Stimulated activated CD4-positive, alpha-beta T cell treated with anti-CD3 and anti-CD28 coated beads, Interleukin-1b, Interleukin-23, amount 100 ng/mL, for 1 hour (primary cell): ENCODE measurements at places on chromosomes 2 and 18.

GRCh38 chr2:229996320-229996719 lies 72.4 kb downstream of the SLC16A14 start:
- DNase-seq = no peak

DNA sequence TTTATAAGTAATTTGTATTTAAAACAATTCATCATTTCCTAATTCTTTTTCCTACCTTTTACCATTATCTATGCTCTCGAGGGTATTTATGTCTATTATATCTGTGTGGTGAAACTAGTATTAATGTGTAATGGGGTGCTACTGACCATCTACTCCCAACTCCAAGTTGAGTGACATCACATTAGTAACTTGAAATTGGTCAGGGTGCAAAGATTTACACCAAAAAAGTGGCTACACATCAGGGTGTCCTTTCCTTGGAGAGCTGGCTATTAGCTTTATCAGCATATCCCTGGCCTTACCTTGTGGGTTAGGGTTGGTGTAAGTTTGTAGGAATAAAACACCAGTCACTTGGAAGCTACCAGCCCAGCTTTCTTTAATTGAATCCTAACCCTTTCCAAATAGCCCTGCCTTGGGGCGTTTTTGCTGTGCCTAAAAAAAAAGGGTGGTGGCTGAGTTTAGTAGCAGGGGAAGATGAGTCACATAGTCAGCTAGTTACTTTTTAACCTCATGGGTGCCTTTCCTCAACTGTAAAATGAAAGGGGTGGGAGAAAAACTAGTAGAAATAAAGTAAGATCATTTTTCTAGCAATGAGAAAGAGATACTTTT lies 14.0 kb downstream of the ANXA4 start:
- DNase-seq = no peak

GRCh38 chr18:11729556-11729955 lies 40.5 kb downstream of the GNAL start:
- DNase-seq = no peak

- DNase-seq = no peak
Measured at GRCh38 chr18:76233876-76234675, 261.0 kb downstream of the ZNF516 start.

DNA sequence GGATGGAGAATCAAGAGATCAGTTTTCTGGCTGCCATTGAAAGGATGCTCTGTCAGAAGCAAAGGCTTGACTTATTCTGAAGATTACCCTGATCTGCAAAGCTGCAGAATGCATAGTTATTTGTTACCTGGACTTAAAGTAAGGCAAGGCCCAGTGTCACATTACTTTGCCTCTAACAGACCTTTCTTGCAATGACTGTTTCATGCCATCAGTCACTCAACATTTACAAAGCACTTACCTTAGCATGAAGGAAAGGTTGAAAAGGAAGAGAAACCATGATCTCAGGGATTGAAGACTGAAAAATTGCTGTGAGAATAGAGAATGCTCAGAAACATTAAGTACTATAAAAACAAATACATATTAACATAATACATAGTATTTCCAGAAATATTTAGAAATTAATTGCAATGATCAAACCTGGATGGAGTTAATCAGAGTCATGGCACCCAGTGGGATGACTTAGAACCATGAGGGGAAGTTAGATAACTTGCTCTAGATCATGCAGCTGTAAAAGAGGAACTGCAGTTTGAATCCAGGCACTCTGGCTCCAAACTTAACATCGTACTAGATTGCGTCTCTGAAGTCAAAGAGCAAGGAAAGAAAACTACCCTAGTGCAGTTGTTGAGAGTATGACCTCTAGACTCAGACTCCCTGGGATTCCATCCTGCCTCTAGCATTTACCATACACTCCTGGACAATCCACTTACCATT lies 26.5 kb upstream of the FAM117B start:
- DNase-seq = no peak

DNA sequence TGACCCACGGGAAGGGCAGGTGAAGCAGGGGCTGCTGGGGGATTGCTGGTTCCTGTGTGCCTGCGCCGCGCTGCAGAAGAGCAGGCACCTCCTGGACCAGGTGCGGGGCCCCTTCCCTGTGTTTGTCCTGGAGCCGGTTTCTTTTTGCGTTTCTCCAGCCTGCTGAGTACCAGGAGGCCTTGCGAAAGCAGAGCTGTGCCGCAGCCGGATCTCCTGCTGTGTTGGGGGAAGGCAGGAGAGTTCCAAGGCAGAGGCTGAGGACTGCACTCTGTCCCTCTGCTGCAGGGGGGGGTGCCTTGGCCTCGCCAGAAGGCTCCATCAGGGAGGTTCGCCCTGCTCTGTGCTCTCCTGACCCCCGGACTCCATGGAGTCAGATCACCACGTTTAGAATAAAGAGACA lies 2.8 kb downstream of the CAPN10 start:
- DNase-seq = no peak

DNA sequence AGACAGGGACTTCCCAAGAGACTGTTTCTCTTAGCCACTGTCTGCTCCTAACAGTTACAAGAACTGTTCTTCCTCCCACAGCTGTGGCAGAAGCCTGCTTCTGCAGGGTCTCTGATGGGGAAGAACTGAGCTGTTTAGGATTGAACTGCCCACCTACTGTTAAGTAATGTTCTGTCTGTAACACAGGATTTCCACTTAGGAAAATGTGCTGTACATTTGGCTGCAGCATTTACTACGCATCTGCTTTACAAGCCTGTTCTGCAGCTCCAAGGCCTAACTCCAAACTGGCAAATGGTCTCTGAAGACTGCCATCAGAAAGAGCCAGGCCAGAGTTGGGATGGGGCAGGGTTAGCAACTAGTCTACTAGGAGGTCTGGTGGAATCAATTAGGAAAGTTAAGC lies 87.8 kb upstream of the UPP2 start:
- DNase-seq = no peak

DNA sequence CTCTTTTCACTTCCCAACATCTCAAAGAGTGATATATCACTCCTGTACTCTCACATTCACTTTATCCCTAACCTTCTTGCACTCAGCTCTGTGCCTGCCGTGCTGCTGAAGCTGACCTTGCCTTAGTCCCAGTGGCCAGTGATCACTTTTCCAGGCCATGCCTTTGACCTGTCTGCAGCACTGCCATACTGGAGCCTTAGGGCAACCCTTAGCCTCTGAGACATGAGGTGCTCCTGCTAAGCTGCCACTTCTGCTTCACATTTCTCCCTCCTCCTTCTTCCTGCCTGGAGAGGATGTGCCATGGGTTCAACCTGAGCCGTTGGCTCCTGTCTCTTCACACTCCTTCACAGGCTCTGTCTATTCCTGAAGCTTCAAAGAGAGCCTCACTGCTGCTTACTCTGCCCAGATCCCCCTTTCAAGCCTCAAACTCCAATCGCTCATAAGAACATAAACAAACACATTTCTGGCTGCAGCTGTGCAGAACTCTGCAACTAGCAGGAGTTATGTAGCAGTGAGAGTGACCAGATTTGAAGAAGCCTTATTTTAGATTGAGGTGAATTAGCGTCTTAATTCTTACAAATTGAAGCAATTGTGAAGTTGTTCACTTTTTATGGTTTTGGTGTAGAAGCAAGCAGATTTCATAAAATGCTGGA lies 716.2 kb upstream of the FANCL start:
- no peak for DNase-seq

DNA sequence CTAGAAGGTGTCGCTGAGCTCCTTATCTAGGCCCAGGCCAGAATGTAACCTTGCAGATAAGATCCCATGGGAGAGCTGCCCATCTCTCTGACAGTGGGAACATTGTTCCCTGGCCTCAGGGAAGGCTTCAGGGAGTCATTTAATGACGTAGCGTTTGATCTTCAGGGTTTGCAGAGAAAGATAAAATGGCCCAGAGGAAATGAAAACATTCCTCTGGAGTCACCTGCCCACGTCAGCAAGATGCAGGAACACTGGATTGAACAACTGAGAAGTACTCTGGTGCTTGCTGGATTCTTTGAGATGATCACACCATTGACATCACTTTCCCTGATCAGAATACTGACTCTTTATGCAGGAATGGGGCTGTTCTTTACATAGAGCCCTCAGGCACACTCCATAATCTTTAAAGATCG lies 51.6 kb downstream of the MAPK4 start:
- no peak for DNase-seq

DNA sequence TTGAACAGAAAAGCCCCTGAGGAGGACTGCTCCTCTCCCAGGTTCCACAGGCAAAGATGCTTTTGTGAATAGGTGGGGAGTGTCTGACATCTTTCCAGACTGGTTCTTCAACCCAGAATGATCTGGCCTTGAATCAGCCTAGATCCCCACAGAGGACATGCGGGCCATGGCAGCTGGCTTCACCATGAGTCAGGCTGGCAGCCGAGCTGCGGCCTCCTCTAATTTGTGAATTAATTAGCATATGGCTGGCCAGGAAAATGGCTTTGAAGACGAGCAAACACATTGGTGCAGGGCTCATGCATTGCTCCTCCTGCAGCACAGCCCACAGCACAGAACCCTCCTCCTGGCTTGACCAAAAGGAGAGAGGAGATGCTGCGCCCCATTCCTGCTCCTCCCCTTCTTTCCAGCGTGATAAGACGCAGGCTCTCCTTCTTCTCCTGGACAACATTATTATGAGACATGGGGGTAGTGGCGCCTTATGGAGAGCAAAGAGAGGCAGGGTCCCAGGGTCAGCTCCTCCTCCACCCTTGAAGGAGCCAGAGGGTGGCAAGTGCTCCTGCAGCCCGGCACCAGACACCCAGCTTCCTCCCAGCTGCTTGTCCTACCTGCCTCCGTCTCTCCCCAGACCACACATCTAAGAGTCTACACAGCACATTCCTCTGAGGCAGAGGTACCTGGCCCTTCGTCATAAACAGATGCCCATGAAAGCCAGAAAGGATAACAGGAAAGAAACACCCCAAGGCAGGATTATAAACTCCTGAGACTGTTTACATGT lies 66.7 kb downstream of the EDAR start:
- no peak for DNase-seq

DNA sequence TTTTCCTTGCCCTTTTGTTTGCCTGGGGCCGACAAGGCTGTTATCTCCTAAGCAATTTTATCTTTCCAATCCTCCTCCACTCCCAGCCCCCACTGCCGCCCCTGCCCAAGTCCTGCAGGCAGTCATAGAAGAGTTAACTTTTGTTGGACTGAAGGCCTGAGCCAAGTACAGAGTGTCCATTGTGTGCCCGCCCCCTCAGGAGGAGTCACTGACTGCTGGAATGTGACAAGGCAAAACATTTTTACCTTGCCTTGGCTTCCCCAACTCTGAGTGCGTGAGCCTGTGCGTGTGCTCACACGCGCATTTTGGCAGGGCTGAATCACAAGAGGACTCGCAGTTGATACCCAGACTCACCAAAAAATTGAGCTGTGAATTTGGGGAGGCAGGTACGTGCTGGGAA lies 16.2 kb downstream of the SETBP1 start:
- no peak for DNase-seq

- DNase-seq = no peak
Measured at GRCh38 chr2:166436189-166436588, 57.9 kb downstream of the SCN7A start.

- no peak for DNase-seq
Measured at GRCh38 chr2:42931818-42932195, 139.4 kb upstream of the HAAO start.

DNA sequence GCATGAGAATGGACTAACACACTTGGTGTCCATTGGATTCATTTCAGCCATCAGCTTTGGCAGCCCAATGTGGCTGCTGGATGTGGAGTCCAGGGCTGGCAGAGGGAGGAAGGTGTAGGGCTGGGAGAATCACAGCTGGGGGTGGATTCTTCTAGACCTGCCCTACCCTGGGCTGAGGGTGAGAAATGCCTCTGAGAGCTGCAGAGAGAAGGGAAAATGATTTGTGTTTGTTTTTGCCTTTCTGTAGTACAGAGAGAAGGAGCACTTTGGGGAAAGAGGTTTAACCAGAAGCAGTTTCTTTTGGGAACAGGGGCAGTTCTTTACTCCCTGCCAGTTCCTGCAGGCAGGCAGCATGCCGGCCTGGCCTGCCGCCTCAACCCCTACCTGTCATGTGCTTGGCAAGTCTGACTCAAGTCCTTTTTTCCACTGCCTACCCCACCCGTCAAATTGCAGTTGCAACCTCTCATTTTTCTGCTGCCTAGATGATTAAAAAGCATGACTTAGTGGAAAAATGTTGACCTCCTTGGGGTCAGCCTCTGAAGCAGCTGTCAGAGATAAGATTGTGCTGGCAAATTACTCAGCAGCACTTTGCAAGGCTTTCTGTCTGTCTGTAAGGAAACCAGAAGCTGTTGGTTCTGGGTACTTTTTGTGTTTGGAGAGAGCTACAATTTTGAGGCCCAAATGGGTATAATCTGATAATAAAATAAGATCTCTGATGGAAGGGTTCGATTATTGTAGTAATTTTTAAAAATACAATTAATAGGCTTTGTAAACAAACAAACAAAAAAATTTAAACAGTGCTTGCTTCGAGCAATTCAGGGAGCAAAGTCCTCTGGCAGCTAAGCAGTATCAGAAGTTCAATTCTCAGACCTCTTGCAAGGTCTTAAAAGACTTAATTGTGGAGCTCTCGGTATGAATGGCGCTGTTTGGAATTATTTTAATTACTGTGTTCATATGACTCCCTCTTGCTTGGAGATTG lies 21.7 kb downstream of the LBH start:
- peak; percentile 37 for DNase-seq

GRCh38 chr2:116489944-116490343 lies 1324.5 kb upstream of the DDX18 start:
- no peak for DNase-seq

GRCh38 chr2:191087311-191087710 lies 63.5 kb downstream of the STAT4 start:
- DNase-seq = no peak

- no peak for DNase-seq
Measured at GRCh38 chr2:99648178-99648844, 158.5 kb upstream of the REV1 start.

GRCh38 chr2:232348936-232349335 lies 29.6 kb upstream of the ALPP start:
- no peak for DNase-seq

DNA sequence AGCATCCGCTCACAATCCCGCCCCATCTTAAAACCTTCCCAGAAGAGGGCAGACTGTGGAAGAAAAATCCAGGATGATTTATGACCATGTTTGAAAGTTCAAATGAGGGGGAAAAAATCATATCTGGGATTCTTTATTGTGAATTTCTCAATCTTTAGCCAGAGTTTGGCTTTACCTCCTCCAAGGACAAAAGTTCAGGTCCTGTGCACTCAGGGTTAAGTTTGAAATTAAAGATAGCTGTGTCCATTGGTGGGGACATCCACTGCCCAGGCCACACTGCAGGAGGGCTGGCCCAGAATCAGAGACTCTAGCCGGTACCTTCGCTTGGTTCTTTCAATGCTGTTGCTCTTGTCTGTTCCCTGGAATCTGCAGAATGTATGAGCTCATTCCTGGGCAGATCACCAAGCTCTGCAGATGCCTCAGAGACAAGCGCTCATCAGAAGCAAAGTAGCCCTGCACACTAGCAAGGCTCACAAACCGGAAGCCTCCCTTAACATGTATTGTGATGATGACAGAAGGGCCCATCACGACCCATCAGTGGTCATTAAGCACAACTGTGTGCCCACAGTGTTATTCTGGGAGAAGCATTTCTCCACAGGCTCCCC lies 375.3 kb upstream of the KLHL29 start:
- no peak for DNase-seq

GRCh38 chr2:189076572-189076971 lies 102.4 kb downstream of the COL3A1 start:
- no peak for DNase-seq
